ENCODE measurements at places on chromosomes 4 and X.

DNA sequence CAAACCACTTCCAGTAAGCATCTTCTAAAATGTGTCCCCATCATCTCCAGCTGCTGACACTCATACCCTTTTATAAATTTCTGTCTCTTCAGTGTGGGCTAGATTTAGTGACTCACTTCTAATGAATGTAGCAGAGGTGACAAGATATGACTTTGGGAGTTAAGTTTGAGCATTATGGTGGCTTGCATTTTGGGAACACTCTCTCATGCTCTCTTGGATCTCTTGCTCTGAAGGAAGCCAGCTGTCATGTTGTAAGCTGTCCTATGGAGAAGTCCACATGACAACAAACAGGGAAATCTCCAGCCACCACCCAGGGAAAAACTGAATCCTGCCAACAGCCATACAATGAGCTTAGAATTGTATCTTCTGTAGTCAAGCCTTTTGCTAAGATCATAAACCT lies 691.3 kb upstream of the PCDH7 start:
- no peak for DNase-seq

DNA sequence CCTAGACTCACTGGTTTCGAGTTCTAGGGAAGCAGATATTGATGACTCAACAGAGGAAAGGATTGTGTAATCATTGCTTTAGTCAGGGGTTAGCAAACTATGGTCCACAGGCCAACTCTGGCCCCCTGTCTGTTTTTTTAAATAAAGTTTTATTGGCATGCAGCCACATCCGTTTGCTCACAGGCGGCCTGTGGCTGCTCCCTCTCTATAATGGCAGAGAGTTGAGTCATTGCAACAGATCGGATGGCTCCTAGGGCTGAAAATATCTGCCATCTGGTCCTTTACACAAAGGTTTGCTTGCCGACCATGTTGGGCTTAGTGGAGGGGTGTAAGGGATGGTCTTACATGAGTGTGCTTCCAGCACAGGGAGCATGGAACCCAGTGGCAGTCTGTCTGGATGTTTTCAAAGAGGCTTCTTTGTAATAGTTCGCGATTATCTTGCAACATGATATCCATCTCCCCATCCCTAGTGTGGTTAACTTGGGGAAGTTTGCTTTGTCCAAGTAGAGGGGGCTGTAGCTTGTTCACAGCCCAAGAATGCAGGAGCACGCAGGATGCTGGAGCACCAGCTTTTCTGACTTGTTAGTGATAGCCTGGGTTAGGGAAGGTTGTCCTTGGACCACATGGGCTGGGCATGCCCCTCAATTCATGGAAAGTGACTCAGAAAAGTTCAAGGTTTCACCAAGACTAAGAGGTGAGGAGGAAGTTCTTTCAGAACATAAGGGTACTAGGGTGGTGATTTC lies 59.3 kb upstream of the CLDN34 start:
- DNase-seq = no peak

DNA sequence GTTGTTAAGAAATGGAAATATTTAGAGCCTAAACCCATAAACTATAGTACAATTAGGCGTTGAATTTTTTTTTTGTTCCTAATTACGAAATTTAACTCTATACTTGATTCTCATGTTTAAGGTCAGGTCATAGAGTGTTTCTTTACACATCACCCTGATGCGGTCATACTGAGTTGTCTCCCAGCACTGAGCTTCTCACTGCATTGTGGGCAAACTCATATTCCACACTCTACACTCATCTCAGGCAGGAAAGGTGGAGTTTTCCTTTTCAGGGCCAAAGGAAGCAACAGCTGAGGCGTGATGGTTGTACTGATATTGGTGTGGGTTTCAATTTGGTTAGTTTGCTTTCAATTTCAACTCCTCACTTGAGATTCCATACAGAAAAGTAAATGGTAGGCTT lies 75.4 kb downstream of the FAT4 start:
- no peak for DNase-seq

- no peak for DNase-seq
These were observed 117.6 kb downstream of the STK32B start for GRCh38 chr4:5168891-5169290.

DNA sequence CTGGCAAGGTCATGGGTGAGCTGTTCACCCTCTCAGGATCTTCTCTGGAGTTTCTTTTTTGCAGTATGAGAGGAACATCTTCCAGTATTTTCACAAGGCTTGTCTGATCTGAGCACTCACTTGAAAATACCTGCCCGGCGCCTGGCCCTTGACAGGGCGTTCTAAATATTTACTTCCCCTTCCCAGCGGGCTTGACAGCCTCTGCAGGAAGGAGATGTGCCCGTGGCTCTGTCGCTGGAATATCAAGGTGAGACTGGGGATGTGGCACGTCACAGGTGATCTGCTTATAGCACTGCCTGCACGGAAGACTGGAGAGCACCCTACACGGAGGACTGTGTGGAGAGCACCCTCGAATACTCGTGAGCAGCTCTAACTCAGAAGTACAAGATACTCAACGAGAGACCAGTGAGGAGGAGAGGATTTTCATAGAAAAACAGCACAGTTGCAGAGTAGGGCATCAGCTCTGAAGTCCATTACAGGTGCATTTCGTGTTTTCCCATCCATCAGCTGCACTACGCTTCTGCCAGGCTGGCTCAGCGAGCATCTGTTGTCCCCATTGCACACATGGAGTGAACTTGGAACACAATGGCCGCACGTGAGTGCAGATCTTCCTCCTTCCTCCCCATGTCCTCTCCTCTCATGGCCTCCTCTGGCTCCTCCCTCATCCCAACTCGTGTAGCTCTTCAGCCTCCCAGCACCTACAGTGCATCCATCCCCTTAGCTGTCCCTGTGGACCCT lies 32.1 kb downstream of the ZBTB49 start:
- no peak for DNase-seq

- no peak for DNase-seq
These were observed 312.0 kb downstream of the CAMK2D start for GRCh38 chr4:113449410-113449974.

DNA sequence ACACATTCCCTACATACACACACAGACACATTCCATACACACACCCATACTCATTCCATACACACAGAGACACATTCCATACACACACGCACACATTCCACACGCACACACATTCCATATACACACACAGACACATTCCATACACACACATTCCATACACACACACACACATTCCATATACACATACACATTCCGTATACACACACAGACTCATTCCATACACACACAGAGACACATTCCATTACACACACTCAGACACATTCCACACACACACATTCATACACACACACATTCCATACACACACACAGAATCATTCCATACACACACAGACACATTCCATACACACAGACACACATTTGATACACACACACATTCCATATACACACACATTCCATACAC lies 15.2 kb downstream of the LINC00632 start:
- no peak for DNase-seq

- DNase-seq = no peak
These were observed 16.9 kb upstream of the ADH6 start for GRCh38 chr4:99235955-99236354.

- DNase-seq = no peak
These were observed 775 bp downstream of the KCTD8 start for GRCh38 chr4:44447563-44448504.

DNA sequence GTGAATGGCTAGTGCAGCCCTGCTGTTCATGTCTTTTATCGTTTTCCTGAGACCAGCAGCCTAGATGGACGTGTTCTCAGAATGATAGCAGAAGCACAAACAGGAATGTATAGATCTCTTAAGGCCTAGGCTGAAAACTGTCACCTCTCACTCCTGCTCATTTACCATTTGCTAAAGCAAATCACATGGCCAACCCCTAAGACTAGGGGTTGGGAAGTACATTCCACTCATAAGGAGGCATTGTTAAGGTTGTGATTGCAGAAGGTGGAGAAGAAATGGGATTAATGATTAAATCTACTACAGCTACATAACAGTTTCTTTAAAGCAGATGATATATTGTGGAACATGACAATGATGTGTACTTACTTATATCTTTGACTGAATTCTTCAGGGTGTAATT lies 536.8 kb upstream of the FTHL17 start:
- no peak for DNase-seq

DNA sequence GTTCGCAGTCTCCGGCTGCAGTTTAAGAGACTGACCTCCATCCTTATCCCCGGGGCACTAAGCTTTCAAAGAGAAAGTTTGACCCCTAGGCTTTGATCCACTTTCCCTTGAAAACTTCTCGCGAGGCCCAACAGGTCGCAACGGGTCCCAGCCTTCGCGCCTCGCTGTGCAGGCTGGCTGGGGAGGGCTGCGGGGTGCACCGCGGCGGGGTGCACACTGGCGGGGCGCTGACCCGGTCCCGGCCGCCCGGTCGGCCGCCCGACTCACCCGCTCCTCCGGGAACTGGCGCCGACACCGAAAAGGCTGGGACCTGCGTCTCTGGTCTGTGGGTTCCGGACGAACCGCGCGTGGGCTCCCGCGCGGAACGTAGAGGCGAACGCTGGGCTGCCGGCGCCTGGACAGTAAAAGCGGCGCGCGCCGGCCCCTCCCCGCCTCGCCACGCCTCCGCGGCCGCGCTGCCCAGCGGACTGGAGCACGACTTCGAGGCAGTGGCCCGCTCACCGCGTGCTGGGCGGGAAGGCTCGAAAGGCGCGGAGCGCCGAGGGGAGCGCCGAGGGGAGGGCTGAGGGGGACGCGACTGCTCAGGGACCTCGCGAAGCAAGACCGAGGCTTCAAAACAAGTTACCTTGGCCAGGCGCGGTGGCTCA lies at the start of gene TAF7L:
TSS of gene TAF7L (minus strand) at position 378 of the 647 bp plus-strand sequence. CDS start 3,791 bp downstream, outside the sequence.
- no peak for DNase-seq

DNA sequence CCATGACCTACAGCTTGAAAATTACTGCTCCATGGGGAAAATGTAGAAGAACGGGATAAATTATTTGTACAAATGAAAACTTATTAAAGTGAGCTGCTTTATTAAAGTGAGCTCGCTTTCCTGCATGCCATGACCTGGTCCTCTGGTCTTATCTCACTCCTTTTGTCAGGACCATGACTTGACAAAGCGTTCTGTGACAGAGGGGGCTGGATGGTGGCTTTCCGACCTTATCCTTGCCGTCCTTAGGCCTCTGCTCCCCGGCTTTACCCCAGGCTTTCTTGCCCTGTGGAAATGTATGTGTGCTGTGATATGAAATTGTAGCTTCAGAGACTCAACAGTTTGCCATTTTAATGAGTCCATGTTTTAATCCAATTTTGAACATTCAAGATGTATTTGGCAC lies 44.0 kb upstream of the FBXW7 start:
- DNase-seq = no peak

- DNase-seq = no peak
These were observed 606.0 kb downstream of the BCOR start for GRCh38 chrX:39491548-39492297.

GRCh38 chrX:120769576-120770341 lies 105.9 kb downstream of the CT47B1 start:
- DNase-seq = no peak

Data from GM12891 (cell line).